ENCODE measurements at places on chromosomes 6 and 20.

DNA sequence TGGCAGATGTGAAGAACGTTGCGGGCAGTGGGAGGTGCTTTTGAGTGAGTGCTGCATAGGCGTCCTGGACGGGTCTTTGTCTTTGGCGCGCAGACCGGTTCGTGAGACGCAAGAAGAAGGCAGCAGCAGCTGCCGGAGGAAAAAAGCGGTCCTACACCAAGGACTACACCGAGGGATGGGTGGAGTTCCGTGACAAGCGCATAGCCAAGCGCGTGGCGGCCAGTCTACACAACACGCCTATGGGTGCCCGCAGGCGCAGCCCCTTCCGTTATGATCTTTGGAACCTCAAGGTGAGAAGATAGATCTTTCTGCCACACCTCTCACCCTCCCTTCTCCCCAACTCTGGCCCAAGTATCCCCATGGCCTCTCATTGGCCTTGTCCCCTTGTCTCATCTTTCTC lies 1.1 kb downstream of the ABT1 start:
- no peak overlapping the region for H3K4me3 ChIP-seq
- H3K36me3 ChIP-seq = peaks cover 14% of the 10 kb centered on the region
- peaks cover 14% of the 10 kb centered on the region for H3K4me1 ChIP-seq
- peaks cover 1% of the 10 kb centered on the region for H3K27me3 ChIP-seq
- no peak for DNase-seq

GRCh38 chr6:151026041-151026663 lies 160.7 kb downstream of the MTHFD1L start:
- H3K36me3 ChIP-seq = peaks cover 31% of the 10 kb centered on the region
- DNase-seq = no peak
- no peaks in the 10 kb centered on the region for H3K27me3 ChIP-seq
- H3K4me3 ChIP-seq = no peak overlapping the region
- no peak overlapping the region for H3K27ac ChIP-seq
- peaks cover 16% of the 10 kb centered on the region for H3K4me1 ChIP-seq

DNA sequence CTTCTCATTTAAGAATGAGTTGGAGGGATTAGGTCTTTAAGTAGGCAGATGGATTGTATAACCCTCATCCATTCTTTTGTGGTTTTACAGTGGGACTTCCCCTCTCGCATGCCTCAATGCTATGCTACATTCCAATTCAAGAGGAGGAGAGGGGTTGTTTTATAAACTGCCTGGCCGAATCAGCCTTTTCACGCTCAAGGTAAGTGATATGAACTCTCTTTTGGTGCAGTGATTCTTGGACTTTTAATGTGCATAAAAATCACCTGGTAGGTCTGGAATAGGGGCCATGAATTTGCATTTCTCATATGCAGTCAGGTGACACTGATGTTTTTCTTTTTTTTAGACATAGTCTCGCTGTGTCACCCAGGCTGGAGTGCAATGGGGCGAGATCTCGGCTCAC lies 10.8 kb downstream of the ASXL1 start:
- no peak overlapping the region for H3K4me3 ChIP-seq
- no peak overlapping the region for H3K27ac ChIP-seq
- no peak for DNase-seq
- no peaks in the 10 kb centered on the region for H3K36me3 ChIP-seq
- no peaks in the 10 kb centered on the region for H3K4me1 ChIP-seq
- peaks cover 26% of the 10 kb centered on the region for H3K27me3 ChIP-seq

DNA sequence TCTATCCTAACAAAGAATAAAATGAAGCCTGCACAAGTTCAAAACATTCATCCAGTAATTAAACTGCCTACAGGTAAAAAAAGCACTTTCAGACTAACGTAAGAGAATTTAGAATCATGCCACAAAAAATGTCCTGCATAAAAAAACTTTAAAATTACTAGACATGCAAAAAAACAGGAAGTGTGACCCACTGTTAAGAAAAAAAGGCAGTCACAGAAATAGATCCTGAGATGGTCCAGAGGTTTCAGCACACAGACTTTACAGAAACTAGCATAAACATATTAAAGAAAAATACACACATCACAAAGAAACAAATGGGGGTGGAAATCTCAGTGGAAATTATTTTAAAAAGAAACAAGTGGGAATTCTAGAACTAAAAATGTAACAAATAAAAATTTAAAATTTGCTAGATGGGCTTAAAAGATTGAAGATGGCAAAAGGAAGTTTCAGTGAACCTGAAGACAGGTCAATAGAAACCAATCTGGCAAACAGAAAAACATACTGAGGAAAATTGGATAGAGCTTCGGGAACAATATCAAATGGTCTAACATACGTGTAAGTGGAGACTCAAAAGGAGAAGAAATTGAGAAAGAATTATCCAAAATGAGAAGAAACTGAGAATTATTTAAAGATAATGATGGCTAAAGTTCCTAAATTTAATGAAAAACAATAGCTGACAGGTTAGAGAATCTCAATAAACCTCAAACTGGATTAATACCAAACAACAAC lies 3.4 kb upstream of the ZNF133 start:
- no peak overlapping the region for H3K4me3 ChIP-seq
- peaks cover 44% of the 10 kb centered on the region for H3K27me3 ChIP-seq
- H3K36me3 ChIP-seq = peaks cover 16% of the 10 kb centered on the region
- DNase-seq = no peak
- peaks cover 9% of the 10 kb centered on the region for H3K4me1 ChIP-seq

DNA sequence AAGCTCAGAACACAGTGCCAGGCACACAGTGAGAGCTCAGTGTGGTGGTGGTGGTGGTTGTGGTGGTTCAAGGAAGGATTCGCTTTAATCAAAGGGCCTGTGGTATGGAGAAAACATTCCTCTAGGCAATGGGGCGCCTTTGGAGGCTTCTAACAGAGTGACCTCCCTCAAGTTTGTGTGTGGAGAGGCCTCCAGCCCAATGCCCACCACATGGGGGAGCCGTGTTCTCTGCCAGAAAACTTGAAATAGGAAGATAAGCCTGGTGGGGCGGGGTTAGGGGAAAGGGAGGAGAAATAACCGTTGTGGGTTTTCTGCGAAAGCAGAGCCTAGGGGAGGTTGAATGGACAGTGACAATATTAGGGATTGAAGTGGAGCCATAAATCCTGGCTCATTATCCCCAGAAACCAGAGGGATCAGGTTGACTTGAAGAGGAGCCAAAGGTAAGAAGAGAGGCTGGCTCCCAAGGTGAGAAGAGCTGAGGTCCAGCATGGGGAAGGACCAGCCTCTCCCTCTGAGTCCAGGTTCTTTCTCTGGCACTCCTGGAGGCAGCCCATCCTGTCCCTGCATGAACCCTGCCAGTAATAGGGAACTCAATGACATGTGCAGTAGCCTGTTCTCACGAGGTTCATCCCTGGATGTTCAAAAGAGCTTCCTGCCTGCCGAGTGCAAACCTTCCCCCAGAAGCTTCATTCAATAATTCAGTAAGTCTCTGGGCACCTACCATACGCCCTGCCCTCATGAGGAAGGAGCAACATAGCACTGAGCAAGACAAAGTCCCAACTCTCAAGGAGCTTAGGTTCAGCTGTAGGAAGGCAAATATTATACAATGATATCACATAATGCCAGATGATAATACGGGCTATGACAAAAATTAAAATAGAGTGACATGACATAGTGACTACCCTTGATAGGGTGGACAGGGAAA lies 51.4 kb downstream of the TGM2 start:
- peaks cover 3% of the 10 kb centered on the region for H3K4me1 ChIP-seq
- no peaks in the 10 kb centered on the region for H3K36me3 ChIP-seq
- H3K27me3 ChIP-seq = no peaks in the 10 kb centered on the region
- DNase-seq = peak; percentile 81
- H3K4me3 ChIP-seq = no peak overlapping the region

DNA sequence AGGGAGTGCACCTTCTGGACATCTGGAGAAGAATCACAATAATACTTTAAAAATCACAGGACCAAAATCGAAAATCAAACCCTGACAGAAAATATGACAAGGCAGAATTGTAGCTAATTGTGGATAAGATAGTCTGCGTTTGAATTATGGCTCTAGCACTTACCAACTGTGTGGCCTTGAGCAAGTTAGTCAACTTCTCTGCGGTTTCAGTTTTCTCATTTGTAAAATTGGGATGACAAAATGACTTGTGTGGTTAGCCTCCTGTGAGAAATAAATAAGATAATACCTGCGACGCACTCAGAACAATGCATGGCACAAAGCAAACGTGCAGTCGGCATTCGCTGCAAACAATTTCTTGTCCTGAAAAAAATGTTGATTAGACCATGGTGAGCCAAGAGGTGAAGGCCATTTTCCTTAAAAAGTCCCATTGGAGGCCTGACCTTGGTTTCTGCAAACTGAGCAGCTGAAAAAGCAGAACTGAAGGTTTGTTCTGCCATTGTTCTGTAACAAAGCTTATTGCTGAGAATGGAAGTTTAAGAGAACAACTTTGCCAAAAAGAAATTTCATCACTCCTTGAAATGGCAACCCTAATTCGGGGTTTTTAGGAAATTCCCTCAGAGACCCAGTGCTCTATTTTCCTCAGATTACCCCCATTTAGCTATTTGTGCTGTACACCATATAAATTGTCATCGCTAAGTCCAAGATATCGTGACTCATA lies 266.3 kb downstream of the ERMARD start:
- H3K27ac ChIP-seq = no peak overlapping the region
- H3K36me3 ChIP-seq = no peaks in the 10 kb centered on the region
- DNase-seq = no peak
- H3K27me3 ChIP-seq = peaks cover 17% of the 10 kb centered on the region

DNA sequence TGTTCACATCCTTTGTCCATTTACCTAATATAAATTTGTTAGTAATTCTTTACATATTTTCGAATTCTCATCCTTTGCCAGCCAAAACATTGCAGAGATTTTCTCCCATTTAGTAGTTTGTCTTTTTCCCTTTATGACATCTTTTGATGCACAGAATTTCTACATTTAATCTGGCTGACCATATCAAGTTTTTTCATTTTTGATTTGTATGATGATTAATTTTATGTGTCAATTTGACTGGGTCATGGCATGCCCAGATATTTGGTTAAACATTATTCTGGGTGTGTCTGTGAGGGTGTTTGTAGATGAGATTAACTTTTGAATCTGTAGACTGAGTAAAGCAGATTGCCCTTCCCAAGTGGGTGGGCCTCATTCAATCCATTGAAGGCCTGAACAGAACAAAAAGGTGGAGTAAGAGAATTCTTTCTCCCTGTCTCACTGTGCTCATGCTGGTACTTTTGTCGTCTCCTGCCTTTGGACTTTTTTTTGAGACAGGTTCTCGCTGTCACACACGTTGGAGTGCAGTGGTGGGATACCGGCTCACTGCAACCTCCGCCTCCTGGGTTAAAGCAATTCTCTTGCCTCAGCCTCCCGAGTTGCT lies 72.1 kb upstream of the EPB41L1 start:
- no peak for DNase-seq
- peaks cover 4% of the 10 kb centered on the region for H3K36me3 ChIP-seq
- H3K4me1 ChIP-seq = no peaks in the 10 kb centered on the region
- H3K27ac ChIP-seq = no peak overlapping the region

DNA sequence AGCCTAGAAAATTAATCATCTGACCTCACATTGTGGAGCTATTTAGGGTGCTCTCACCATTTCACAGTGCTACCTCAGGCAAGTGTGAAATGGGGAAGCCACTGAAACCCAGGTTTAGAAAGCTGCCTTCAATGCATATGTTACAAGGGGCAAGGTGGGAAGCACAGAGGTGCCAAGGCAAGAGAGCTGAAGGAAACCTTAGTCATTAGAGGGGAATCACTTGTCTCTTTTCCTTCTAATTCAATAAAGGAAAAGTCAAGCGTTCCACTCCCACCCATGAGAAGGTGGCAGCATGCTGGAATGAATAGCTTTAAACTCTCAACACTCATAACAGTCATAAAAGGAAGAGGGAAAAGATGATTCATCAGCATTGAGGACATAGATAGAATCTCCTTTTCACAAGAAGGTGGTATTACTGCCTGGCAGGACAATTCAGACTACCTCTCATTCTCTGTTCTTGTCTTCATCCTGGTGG lies 251.9 kb upstream of the IRAK1BP1 start:
- no peak for DNase-seq
- no peak overlapping the region for H3K4me3 ChIP-seq
- no peaks in the 10 kb centered on the region for H3K27me3 ChIP-seq

- no peaks in the 10 kb centered on the region for H3K27me3 ChIP-seq
- peaks cover 52% of the 10 kb centered on the region for H3K36me3 ChIP-seq
- H3K27ac ChIP-seq = peak overlapping the region; percentile 60
- DNase-seq = no peak
- H3K4me1 ChIP-seq = peaks cover 62% of the 10 kb centered on the region
Measured at GRCh38 chr20:36587388-36588070, 14.1 kb downstream of the TGIF2 start.

- peaks cover 45% of the 10 kb centered on the region for H3K27me3 ChIP-seq
- peak within 1 kb of the TSS; percentile 73 for H3K4me3 ChIP-seq
- H3K27ac ChIP-seq = no peak within 1 kb of the TSS
- H3K4me1 ChIP-seq = peaks cover 13% of the 10 kb centered on the region
- no peaks in the 10 kb centered on the region for H3K36me3 ChIP-seq
- DNase-seq = no peak
Measured at GRCh38 chr6:86937219-86938079, at the start of gene HTR1E. HTR1E (plus strand) TSS chr6:86937528; CDS start chr6:87015335, 77,807 bp downstream.

DNA sequence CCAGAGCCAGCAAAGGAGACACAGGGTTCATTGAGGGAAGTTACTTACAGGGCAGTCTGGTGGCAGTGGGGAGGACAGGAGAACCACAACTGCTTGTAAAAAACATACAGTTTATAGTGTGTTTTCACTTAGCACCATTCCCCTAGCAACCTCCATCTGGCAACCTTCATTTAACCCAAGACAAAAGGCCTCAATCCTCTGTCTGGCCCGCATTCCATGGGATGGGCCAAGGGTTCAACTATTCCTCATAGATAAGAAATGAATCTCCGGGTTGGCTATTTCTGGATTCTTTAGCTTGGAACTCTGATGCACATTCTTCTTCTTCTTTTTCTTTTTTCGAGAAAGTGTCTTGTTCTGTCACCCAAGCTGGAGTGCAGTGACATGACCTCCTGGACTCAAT lies 26.3 kb upstream of the FYN start:
- no peak for DNase-seq
- H3K4me3 ChIP-seq = no peak overlapping the region
- H3K4me1 ChIP-seq = no peaks in the 10 kb centered on the region
- peaks cover 12% of the 10 kb centered on the region for H3K27me3 ChIP-seq
- no peak overlapping the region for H3K27ac ChIP-seq

GRCh38 chr6:52221302-52221701 lies 23.0 kb downstream of the IL17F start:
- no peaks in the 10 kb centered on the region for H3K4me1 ChIP-seq
- no peaks in the 10 kb centered on the region for H3K27me3 ChIP-seq
- H3K36me3 ChIP-seq = no peaks in the 10 kb centered on the region
- peak overlapping the region; percentile 11 for H3K27ac ChIP-seq
- no peak for DNase-seq

- H3K36me3 ChIP-seq = no peaks in the 10 kb centered on the region
- H3K4me1 ChIP-seq = peaks cover 17% of the 10 kb centered on the region
- peak; percentile 60 for DNase-seq
- peaks cover 38% of the 10 kb centered on the region for H3K27me3 ChIP-seq
Measured at GRCh38 chr20:62219101-62219991, 732 bp downstream of the HRH3 start.

All from WTC11 (cell line).